Spleen (tissue), 13 donors: ENCODE measurements at places on chromosomes 11 and 22. TPM values are rescaled to one million over a fixed set of nuclear protein-coding genes. Genes with fewer than 3 reads are reported as not detected.
A peak's percentile ranks its signal among the peaks of the same experiment; 100 is the strongest.

DNA sequence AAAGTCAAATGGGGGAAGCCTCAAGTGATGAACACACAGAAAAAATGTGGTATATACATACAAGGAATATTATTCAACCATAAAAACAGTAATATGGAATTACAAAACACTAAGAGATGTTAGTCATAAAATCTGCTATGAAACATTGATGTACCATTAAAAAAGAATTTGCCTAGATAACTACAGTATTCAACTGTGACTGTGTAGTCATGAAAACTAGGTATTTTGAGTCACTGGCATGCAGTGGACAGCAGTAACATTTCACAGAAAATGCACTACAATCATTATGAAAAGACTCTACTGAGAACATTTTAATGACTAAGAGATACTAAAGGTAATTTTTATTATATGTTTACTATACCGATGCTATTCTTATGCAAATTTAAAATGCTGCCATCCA is 11.7 kb downstream of the ZNF195 start:
- DNase-seq, result no peak
- H3K4me1 ChIP-seq, result no peaks in the 10 kb centered on the region
- H3K27me3 ChIP-seq, result no peaks in the 10 kb centered on the region
- no peak overlapping the region for H3K4me3 ChIP-seq

DNA sequence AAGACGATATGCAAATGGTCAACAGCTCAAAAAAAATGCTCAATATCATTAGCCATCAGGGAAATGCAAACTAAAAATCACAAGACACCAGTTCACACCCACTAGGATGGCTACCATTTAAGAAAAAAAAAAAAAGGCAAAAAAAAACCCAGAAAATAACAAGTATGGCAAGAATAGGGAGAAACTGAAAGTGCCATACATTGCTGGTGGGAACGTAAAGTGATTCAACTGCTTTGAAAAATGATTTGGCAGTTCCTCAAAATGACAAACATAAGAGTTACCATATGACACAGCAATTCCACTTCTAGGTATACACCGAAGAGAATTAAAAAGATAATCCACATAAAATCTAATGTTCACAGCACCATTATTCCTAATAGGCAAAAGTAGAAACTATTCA is 47.5 kb downstream of the PICALM start:
- H3K27me3 ChIP-seq, result no peaks in the 10 kb centered on the region
- H3K27ac ChIP-seq, result peak overlapping the region; percentile 37
- H3K4me1 ChIP-seq, result peaks cover 14% of the 10 kb centered on the region
- no peak for DNase-seq
- no peak overlapping the region for H3K4me3 ChIP-seq

- no peak for DNase-seq
- no peaks in the 10 kb centered on the region for H3K4me1 ChIP-seq
- no peak overlapping the region for H3K27ac ChIP-seq
- no peaks in the 10 kb centered on the region for H3K27me3 ChIP-seq
These were observed 10.1 kb upstream of the OR4A15 start for GRCh38 chr11:55357560-55358184.

The TSGA10IP gene
- polyA plus RNA-seq, result 0.14 TPM

DNA sequence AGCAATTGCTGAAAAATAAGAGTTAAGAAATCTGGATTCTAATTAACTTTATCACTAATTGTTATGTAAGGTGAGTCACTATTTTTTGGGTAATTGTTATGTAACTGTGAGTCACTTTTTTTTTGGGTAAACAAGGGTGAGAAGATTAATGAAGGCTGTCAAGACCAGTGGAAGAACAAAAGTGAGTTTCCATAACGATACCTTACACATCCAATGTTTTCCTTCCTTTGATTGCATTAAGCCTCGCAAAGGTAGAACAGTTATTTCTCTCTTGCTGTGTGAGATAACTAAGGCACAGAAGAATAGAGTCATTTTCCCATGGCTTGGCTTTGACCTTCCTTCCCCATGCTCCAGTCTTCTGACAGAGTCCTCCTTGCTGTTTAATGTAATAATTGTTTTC is 374.7 kb downstream of the DDX10 start:
- no peaks in the 10 kb centered on the region for H3K4me1 ChIP-seq
- H3K27ac ChIP-seq, result no peak overlapping the region
- DNase-seq, result no peak
- no peaks in the 10 kb centered on the region for H3K27me3 ChIP-seq

The MPZL3 gene
- 2.0 TPM for polyA plus RNA-seq
